Ecto neural progenitor cell (in vitro differentiated cells): ENCODE measurements at places on chromosomes 11 and 22.

GRCh38 chr11:34619062-34619516 lies 1.8 kb upstream of the EHF start:
- no peak for DNase-seq

DNA sequence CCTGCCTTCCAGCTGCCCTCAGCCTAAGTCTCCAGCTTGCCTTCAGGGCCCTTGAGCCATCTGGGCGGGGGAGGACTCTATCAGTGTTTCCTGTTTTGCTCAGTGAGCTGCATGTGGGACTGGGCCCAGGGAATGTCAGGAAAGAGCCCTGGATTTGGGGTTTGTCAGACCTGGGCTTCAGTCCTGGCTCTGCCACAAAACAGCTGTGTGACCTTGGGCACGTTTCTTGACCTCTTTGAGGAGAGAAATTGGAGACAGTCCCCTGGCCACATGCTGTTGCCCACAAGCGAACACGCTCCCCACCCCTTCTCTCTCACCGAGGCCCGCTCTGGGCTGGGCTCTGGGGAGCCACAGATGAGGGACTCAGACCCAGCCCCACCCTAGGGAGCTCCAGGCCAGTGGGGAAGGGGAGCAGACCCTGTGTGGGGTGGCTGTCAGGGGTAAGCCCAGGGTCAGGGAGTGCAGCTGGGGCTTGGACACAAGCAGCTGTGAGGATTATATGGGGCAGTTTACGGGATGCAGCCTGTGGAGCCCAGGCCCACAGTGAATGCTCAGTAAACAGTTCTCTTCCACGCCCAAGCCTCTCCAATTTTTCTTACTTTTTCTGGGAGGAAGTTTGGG lies 12.3 kb downstream of the MYO7A start:
- peak; percentile 66 for DNase-seq

GRCh38 chr11:12073886-12074285 lies 36.5 kb upstream of the MICAL2 start:
- DNase-seq = no peak

GRCh38 chr11:116107229-116107628 lies 603.0 kb upstream of the CADM1 start:
- no peak for DNase-seq

DNA sequence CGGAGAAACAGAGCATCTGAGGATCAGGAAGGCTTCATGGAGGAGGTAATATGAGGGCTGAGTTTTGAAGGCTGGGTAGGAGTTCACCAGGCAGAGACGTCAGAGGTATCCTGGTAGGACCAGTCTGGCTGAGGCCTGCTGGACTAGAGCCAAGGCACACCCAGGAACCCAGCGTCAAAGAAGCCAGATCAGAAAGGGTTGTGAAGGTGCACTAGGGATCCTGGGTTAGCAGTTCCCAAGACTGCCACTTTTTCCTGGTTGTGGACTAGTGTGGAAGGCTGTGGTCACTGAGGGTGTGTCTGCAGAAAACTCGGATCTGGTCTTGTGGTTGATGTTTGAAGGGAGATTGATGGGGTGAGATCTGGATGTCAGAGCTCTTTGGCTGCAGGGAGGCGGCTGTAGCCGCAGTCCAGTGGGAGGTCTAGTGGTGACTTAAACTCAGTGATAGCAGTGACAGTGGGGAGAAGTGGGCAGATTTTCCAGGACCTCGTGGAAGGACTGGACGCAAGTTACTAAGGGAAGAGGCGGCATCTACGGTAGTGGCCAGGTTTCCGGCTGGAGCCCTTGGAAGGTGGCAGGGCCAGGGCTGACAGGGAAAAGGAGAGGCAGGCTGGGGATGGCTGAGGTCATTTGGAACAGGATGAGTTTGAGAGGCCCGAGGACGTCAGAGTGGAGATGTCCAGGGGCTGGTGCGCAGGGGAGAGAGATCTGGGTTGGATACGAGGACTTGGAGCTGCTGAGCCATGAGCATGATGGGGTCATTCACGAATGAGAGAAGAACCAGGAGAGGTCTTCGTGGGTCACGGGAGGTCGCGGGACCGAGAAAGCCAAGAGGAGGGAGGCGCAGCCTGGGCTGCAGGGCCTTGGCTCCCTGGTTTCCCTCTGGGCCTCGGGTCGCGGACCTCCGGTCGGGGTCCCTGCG lies 10.9 kb downstream of the RELA start:
- DNase-seq = no peak

DNA sequence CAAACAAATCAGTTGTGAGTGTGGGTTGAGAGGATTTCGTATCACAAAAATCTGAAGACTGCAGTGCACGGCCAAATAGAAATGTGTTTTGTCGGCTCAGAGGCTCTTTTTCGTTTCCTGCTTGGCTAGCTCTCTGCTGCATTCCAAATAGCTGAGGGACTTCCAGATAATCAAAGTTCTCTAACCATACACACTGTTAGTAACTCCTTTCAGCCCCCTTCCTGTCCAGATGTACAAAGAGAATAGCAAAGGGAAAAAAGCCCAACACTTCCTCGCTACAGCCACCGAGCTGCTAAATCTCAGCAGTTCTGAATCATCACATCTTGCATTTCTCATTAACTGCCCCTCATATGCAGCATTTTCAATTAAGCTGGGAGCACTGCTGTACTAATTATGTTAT lies 203.1 kb downstream of the TENM4 start:
- DNase-seq = no peak

DNA sequence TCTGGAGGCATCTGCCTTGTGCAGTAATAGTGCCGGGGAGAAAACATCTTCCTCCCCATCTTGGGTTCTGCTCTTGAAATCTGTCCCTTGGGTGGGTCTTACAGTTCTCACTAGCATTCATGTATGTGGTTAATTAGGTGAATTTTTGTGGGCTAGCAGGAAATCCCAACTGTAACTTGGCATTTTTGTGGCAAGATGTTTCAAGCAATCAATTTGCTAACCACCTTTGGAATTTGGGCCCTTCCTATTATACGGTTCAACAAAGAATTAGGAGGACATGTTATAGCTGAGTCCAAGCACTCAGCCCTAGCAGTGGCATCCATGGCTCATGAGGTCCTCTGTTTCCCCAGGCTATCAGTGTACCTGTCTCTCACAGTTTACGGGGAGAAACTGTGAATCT lies 89.1 kb upstream of the MTNR1B start:
- DNase-seq = no peak

- peak; percentile 44 for DNase-seq
These were observed 5.6 kb downstream of the PIM3 start for GRCh38 chr22:49966041-49966773.

DNA sequence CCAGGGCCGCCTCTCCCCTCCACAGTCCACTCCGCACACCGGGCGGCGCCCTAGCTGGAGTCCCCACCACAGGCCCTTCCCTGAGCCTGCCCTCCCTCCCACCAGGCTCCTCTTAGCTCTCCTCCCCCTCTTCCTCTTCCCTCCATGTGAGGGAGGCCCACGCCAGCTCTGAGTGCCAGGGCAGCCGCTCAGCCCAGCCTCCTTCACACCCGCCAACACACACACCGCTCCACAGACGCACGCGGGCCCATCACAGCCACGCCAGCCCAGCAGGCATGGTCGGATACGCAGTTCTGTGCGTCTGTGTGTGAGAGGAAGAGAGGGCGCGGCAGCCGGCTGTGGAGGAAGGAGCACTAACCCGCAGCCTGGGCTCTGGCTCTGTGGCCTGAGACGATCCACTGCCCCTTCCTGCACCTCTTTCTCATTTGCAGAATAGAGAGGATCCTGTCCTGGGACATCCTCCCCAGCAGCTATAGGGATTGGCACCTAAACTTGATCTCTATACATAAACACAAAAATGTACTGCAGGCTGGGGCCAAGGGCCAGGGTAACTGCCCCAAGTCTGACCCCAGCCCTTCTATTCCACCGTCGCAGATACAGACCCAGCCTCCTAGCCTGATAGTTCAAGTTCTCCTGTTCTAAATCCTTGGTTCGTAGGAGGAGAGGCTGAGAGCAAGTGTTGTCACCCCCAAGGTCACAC lies 3.5 kb downstream of the CHRM4 start:
- DNase-seq = no peak

DNA sequence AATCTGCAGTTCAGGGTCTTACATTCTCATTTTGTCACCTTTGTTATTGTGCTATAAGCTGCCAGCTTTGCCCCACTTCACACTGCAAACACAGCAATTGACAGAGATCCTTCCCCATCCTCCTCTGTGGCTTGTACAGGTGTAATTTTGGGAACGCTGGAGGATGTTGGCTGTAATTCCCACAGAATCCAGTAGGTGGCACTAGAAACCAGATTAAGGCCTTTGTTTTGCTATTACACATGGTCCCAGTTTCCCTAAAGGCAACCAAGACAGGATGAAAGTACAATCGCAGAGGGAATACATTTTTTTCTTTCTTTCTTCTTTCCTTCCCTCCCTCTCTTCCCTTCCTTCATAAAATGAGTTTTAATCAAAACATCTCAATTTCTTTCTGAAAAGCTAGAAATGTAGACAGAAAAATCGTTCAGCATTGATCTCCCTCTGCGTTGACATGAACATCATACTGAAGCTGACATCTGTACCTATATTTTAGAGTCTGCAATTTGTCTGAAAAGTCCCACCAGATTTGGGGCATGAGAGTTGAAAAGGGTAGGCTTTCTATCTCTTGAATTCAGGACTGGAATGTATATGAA lies 21.3 kb upstream of the NELL1 start:
- peak; percentile 59 for DNase-seq

DNA sequence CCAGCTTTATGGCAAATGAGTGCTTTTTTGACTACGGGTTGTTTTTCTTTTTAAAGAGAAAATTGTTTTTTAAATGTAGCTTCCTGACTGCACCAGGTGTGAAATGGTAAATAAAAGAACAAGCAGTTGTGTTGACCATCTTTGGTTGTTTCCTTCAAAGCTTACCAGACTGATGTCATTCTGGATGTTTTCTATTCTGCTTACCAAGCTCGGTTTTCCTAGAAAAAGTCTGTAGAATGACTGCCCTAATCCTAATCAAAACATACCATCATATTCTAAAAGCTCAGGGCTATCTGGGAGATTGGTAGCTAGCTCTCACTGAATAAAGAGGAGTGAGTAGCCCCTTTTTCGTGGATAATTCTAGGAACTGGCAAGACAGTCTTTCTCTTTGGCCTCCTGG lies 77.7 kb downstream of the GAB2 start:
- DNase-seq = no peak

GRCh38 chr11:16936643-16937042 lies 77.6 kb downstream of the PLEKHA7 start:
- no peak for DNase-seq

GRCh38 chr22:23580576-23581259 lies 628 bp upstream of the IGLL1 start:
- no peak for DNase-seq

DNA sequence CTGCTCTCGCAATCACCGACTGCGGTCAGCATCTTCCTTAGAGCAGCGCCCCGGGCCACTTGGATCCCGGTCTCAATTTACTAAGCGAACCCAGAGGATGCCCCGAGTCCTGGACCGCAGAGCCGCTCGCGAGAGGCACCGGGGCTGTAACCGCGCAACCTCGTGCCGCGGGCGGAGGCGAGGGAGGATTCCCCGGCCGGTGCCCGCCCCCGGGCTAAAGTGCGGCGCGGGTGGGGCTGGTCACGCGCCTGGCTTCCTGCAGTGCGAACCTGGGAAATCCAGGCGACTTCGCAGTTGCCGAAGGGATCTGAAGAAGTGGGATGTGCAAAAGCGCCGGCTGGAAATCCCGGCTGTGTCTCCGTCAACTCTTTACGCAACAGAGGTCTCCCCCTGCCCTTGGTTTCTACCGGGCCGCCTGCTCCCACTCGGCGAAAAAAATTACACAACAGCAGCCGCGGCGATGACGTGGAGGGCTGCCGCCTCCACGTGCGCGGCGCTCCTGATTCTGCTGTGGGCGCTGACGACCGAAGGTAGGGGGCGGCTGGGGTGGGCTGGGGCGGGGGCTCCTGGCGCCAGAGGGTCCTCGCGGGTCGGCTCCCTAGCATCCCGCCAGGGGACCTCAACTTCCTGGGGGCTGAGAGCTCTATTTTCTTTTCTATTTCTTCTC lies at the start of gene NCR3LG1:
NCR3LG1 (plus strand) TSS at position 291 of the 667 bp plus-strand sequence; CDS start at position 461, 170 bp downstream.
- DNase-seq = peak; percentile 63

GRCh38 chr11:84333221-84333620 lies 1047.1 kb upstream of the CCDC90B start:
- DNase-seq = no peak

- no peak for DNase-seq
These were observed 1.4 kb upstream of the KCNQ1OT1 start for GRCh38 chr11:2701230-2701629.

DNA sequence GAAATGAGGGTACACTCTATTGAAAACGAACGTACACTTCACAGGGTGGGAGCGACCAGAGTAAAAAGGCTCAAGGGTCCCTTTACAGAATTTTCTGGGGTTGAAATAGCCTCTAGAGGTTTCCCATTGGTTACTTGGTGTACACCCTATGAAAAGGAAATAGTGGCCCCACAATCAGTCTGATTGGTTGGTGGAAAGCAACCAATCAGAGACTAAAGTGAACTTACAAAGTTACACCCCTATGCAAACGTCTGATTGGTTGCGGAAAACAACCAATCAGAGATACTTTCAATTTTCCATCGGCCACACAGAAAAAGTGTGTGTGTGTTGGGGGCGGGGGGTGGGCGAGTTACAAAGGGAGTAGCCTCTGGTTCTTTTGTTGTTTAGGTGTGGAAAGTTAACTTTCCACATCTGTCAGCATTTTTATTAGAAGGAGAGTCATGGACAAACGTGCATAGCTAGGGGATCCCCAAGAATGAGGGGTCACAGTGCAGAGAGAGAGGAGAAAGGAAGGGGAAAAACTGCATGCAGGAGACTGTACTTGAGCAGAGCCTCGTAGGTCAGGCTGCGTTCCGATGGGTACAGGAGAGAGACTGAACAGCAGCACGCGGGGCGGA lies 1152.1 kb downstream of the TBC1D22A start:
- DNase-seq = no peak

DNA sequence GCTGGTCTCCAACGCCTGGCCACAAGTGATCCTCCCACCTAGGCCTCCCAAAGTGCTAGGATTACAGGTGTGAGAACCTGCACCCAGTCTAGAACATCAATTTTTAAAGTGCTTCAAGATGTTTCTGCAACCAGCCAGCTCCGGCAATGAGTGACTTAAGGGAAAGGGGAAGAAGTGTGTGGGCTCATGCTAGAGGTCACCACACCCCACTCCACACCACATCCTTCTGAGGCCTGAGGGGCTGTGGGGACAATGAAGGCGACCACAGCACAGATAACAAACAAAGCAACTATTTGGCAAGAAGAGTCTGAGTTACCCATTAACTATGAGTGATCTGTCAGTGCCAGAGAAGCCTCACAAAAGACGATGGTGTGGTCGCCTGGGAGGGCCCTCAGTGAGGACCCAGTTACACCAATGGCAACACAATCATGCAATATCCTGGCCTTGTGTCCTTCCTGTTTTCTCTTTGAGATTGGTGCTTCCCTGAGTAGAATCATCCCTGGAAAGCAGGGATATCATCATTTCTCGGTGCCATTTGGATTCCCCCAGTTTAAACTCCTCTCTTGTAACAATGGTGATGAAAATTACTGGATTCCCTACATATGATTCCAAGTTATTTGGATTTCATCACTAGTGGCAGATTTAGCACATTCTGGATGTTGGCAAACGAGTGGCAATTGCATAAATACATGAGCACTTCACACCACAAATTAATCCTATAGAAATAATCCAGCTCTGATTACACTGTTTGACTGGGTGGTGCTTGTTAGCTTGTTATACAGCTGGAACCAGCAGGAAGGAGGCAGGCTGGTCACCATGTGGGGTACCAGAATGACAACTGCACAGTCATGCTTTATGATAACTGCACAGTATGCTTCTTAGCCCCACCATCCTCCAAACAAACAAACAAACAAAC lies 18.4 kb downstream of the ABTB2 start:
- no peak for DNase-seq
